HTR-8/SVneo (cell line): ENCODE measurements at places on chromosomes 4 and X.

- no peak for DNase-seq
Observed at GRCh38 chr4:92968556-92968955, 664.8 kb downstream of the GRID2 start.

- no peak for DNase-seq
Observed at GRCh38 chr4:173565281-173565680, 35.3 kb upstream of the HAND2 start.

DNA sequence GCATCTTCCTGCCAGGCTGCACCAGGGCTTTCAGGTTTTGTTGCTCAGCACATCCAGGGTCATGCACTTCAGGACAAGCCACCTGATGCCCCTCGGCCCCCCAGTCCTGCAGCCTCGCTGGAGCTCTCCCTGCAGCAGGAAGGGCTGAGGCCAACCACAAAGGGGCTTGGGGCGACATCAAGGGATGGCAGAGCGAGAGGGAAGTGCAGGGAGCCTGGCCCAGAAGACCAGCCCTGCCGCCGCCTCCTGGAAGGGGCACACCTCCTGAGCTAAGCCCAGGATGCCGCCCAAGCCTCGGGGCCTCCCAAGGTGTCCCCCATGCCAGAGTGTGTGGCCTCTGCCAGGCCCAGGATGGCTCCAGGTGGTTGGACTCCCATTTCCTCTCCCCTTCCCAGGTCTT lies 37.1 kb downstream of the TRMT44 start:
- DNase-seq: no peak

DNA sequence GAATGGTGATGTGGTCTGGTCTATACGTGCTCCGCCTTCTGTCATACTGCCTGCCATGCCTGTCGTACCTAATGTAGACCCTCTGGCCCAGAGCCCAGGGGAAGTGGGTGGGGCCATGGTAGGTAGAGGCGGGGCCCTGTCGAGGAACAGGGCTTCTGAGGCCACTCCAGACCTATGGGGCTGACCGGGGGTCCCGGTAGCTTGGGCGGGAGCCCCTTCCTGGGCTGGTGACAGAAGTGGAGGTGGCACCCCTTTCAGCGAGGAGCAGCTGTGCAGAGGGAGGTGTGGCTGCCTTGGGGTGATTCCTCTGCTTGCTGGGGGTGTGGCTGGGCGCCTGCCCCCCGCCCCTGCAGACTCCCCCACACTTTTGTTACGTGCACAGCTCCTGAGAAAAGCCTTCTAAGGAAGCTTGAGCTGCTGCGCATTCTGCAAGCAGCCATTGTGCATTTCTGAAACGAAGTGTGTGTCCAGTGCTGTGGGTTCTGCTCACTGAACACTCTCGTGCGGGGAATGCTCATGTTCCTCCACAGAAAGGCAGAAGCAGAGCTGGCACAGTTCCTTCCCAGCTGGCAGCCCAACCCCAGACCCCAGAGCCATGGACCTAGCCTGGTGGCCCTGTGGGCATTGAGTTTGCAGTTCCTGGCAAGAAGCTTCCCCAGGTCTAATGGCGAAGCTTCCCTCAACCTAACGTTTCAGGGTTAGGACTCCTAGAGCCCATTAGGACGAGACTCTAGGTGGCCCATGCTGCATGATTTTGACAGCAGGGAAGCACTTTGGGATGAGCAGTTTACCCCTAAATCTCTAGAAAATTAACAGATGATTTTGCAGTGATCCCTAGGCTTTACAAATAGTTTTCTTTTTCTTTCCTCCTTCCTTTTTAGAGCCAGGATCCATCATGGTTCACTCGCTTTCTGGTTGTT lies 72.7 kb upstream of the HGFAC start:
- no peak for DNase-seq

- no peak for DNase-seq
Observed at GRCh38 chrX:15856636-15857035, 2.0 kb upstream of the AP1S2 start.

DNA sequence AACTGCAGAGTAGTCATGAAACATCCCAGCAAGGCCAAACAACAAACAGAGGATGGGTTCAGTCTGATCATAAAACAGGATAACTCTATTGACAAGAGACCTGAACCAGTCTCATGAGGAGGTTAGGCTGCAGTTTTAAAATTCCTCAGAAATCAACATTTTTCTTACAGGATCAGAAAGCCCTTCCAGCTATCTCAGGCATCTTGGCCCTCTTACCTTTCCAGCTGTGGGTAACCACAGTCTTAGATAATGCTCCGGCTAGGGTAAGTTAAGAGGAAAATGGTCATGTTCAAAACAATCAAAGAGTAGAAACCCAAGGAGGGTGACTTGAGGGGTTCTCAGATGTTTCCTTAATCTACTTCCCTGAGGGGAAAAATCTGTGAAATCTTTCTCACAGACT lies 5.1 kb downstream of the CTSO start:
- no peak for DNase-seq

- no peak for DNase-seq
Observed at GRCh38 chr4:131093303-131093702, 1997.4 kb downstream of the C4orf33 start.

- no peak for DNase-seq
Observed at GRCh38 chr4:68717999-68718398, 47.5 kb upstream of the UGT2B15 start.
